ENCODE measurements at places on chromosomes 13 and 19. TPM values are rescaled to one million over a fixed set of nuclear protein-coding genes. Genes with fewer than 3 reads are reported as not detected.

The MEIS3 gene
- 48.1 TPM for total RNA-seq

The SIGLEC5 gene
- total RNA-seq, result 1.6 TPM

The NBEA gene
- total RNA-seq, result 136 TPM

The IQCN gene
- total RNA-seq, result 0.59 TPM

The CEACAM3 gene
- 1.9 TPM for total RNA-seq

The MPV17L2 gene
- total RNA-seq, result 4.7 TPM

The ZNF177 gene
- 9.9 TPM for total RNA-seq

The SPPL2B gene
- total RNA-seq, result 30.2 TPM

The NCR1 gene
- total RNA-seq, result 0.17 TPM

The SRRM5 gene
- total RNA-seq, result 0.10 TPM

The NLRP11 gene
- total RNA-seq, result not detected

The PSG2 gene
- not detected for total RNA-seq

The PSG6 gene
- 0.28 TPM for total RNA-seq

The KLK12 gene
- not detected for total RNA-seq

The FGF22 gene
- total RNA-seq, result 1.2 TPM

The ZNF541 gene
- total RNA-seq, result 0.50 TPM

The STAP2 gene
- 3.2 TPM for total RNA-seq

The SOX21 gene
- 2.3 TPM for total RNA-seq

The SIGLEC9 gene
- 2.0 TPM for total RNA-seq

The LILRA2 gene
- total RNA-seq, result 1.3 TPM

The PEPD gene
- 30.0 TPM for total RNA-seq

The TGFBR3L gene
- total RNA-seq, result 0.59 TPM

The TBC1D17 gene
- 9.6 TPM for total RNA-seq

The BEST2 gene
- total RNA-seq, result not detected

The CEACAM16 gene
- not detected for total RNA-seq

The CYSLTR2 gene
- 7.1 TPM for total RNA-seq

The BORA gene
- 4.5 TPM for total RNA-seq
